ENCODE measurements at places on chromosomes 2 and 18. TPM values are rescaled to one million over a fixed set of nuclear protein-coding genes. Genes with fewer than 3 reads are reported as not detected.

DNA sequence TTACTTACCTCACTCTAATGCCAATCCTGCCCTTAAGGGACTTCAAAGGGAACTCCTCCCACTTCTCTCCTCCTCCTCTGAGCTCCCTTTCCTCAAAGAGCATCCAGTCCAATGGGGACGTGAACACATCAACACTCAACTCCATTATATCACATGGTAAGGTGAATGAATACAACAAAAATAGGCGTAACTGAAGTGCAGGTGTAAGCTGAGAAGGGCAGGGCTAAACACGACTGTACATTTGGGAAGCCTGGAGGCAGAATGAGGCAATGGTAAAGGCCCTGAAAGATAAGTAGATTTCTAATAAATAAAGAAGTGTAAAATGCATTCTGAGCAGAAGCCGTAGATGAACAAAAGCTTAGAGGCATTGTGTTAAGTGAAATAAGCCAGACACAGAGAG lies 226.1 kb upstream of the TRIB2 start:
- no peak overlapping the region for H3K4me3 ChIP-seq
- DNase-seq = no peak
- H3K27ac ChIP-seq = no peak overlapping the region
- H3K36me3 ChIP-seq = no peaks in the 10 kb centered on the region
- no peaks in the 10 kb centered on the region for H3K27me3 ChIP-seq
- H3K4me1 ChIP-seq = no peaks in the 10 kb centered on the region

DNA sequence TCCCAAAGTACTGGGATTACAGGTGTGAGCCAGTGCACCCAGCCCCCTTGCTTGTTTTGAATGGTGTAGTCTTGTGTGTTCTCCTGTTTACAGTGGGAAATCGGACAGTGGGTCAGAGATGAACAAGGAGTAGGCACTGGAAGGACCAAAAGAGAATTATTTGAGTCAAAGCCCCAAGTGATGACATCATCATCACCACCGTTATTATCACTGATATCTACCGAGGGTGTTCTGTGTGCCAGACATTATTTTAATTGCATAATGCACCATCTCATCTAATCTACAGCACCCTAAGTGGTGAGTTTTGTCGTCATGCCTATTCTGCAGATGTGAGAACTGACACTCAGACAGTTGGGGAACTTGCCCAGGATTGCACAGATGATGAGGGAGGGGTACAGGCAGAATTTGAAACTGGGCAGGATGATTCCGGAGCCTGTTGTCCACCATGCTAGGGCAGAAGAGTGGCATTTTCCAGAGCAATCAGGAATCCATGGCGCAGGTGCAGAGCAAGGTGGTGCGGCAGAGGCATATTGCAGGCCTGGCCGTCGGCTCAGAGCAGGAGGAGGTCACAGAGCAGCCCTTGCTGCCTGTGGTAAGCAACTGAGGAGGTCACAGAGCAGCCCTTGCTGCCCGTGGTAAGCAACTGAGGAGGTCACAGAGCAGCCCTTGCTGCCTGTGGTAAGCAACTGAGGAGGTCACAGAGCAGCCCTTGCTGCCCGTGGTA lies 137.0 kb upstream of the HDAC4 start:
- peaks cover 14% of the 10 kb centered on the region for H3K4me1 ChIP-seq
- no peaks in the 10 kb centered on the region for H3K27me3 ChIP-seq
- no peaks in the 10 kb centered on the region for H3K36me3 ChIP-seq
- no peak for DNase-seq
- H3K27ac ChIP-seq = no peak overlapping the region

DNA sequence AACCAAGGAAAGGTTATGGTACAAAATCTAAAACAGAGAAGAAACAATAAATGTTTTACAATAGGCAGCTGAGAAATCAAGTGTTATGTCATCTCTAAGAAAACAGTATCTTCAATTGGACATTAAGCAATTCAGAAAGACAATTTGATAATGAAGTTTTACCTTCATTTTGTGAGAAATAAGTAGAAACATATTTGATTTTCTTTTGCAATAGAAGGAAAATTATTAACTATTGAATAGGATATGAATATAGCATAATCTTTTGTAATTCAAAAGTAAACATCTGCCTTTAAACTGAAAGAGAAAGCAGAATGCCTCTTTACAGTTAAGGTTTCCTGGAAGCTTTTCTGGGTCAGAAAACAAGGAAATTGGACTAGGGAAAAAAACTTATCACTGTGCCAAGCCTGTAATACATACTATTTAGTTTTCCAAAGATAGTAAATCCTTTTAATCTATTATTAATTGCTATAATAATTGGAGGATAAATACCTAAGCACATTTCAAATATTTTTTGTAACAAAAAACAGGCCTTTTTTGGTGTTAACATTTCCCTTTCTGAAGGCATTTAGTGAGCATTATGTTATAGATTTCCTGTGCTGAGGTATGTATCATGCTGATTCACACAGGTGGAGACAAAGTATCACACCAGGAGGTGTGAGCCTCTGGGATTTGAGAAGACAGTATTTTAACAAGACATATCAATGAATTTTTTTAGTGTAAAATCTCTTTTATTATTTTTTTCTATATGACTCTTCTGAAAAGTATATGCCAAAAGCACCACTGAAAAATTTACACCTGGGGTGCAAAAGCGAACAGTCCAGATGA lies 947.0 kb upstream of the CDH2 start:
- no peaks in the 10 kb centered on the region for H3K4me1 ChIP-seq
- DNase-seq = no peak
- H3K27me3 ChIP-seq = no peaks in the 10 kb centered on the region
- no peak overlapping the region for H3K27ac ChIP-seq
- no peaks in the 10 kb centered on the region for H3K36me3 ChIP-seq

DNA sequence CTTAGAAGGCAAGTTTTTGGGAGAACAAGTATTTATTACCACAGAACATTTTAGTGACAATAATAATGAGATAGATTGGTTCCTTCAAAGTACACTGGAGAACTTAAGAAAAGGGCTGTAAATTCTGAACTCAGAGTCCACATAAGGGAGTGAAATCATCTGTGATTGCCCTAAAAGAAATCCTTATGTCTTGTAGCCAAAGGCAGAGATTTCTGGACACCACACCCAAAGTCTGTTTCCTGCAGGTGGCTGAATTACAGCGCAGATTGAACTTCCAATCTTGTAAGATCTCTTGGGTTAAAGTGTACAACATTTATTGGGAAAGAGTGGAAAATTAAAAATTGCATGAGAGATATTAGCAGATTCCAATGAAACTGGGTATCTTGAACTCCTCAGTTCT lies 143.8 kb downstream of the TAF4B start:
- H3K27me3 ChIP-seq = no peaks in the 10 kb centered on the region
- H3K4me3 ChIP-seq = no peak overlapping the region
- H3K36me3 ChIP-seq = peaks cover 3% of the 10 kb centered on the region
- no peak for DNase-seq
- H3K27ac ChIP-seq = no peak overlapping the region

GRCh38 chr18:22856870-22857269 lies 76.3 kb upstream of the RBBP8 start:
- no peak for DNase-seq
- no peak overlapping the region for H3K4me3 ChIP-seq
- H3K4me1 ChIP-seq = no peaks in the 10 kb centered on the region
- H3K36me3 ChIP-seq = no peaks in the 10 kb centered on the region
- peaks cover 2% of the 10 kb centered on the region for H3K27me3 ChIP-seq

GRCh38 chr2:33595385-33595784 lies 3.7 kb downstream of the FAM98A start:
- no peak for DNase-seq
- H3K27ac ChIP-seq = no peak overlapping the region
- peaks cover 6% of the 10 kb centered on the region for H3K36me3 ChIP-seq
- peak overlapping the region; percentile 79 for H3K4me3 ChIP-seq
- H3K4me1 ChIP-seq = peaks cover 27% of the 10 kb centered on the region

DNA sequence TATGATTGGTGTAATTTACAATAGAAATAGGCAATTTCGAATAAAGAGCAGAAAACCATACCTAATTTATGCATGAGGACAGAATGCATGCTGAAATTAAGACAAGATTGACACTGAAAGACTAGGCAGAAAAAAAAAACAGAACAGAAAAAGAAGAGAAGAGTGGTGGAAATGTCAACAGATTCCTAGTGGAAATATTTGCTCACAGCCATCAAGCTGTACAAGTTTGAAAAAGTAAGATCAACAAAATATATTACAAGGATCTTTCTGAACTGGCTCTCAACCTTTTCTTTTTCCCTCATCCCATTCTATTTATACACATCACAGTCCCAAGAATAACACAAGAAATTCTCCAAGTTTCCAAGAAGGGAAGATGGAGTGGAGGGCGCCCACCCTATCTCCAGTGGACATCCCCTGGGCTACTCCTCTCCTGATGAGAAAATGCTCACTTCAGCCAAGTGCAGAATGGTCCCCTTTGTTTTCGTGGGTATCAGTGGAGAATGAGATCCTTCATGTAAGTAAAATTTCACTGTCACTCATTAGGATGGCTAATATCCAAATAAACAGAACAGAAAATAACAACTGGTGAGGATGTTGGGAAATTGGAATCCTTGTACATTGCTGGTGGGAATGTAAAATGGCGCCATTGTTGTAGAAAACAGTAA lies 51.0 kb upstream of the ZNF532 start:
- H3K4me1 ChIP-seq = peaks cover 30% of the 10 kb centered on the region
- H3K36me3 ChIP-seq = no peaks in the 10 kb centered on the region
- peak overlapping the region; percentile 93 for H3K27ac ChIP-seq
- DNase-seq = no peak
- H3K4me3 ChIP-seq = no peak overlapping the region

DNA sequence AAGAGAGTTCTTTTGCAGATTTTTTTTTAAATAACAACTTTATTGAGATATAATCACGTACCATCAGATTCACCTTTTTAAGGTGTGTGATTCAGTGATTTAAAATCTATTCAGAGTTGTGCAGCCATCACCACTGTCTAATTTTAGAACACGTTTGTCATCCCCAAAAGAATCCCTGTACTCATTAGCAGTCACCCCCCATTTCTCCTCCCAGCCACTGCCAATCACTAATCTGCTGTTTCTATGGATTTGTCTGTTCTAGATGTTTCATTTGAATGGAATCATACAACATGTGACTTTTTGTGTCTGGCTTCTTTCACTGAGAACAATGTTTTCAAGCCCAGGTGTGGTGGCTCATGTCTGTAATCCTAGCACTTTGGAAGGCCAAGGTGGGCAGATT lies 55.4 kb upstream of the RAPH1 start:
- H3K27me3 ChIP-seq = no peaks in the 10 kb centered on the region
- H3K4me3 ChIP-seq = no peak overlapping the region
- H3K4me1 ChIP-seq = peaks cover 8% of the 10 kb centered on the region
- no peak for DNase-seq
- no peak overlapping the region for H3K27ac ChIP-seq
- no peaks in the 10 kb centered on the region for H3K36me3 ChIP-seq

- H3K4me1 ChIP-seq = peaks cover 49% of the 10 kb centered on the region
- H3K4me3 ChIP-seq = no peak overlapping the region
- no peak for DNase-seq
- no peak overlapping the region for H3K27ac ChIP-seq
Measured at GRCh38 chr2:64398516-64399129, 55.3 kb upstream of the LGALSL start.

The CHRND gene
- 5.8 TPM for total RNA-seq

The EFHD1 gene
- total RNA-seq = 4.1 TPM

The KCNE4 gene
- not detected for total RNA-seq

Data from neural crest cell (in vitro differentiated cells).